ENCODE measurements at places on chromosomes 7 and 10. TPM values are rescaled to one million over a fixed set of nuclear protein-coding genes. Genes with fewer than 3 reads are reported as not detected.

- no peaks in the 10 kb centered on the region for H3K36me3 ChIP-seq
- peaks cover 14% of the 10 kb centered on the region for H3K27me3 ChIP-seq
- DNase-seq: no peak
- H3K27ac ChIP-seq: no peak overlapping the region
These were observed 636.5 kb downstream of the CALN1 start for GRCh38 chr7:71775648-71776047.

GRCh38 chr10:22339761-22340328 is 5.5 kb upstream of the SPAG6 start:
- peaks cover 4% of the 10 kb centered on the region for H3K4me1 ChIP-seq
- H3K36me3 ChIP-seq: no peaks in the 10 kb centered on the region
- H3K27ac ChIP-seq: peak overlapping the region; percentile 95
- peak overlapping the region; percentile 83 for H3K4me3 ChIP-seq
- peaks cover 78% of the 10 kb centered on the region for H3K27me3 ChIP-seq
- DNase-seq: no peak

The NOS3 gene
- total RNA-seq: 1.1 TPM

DNA sequence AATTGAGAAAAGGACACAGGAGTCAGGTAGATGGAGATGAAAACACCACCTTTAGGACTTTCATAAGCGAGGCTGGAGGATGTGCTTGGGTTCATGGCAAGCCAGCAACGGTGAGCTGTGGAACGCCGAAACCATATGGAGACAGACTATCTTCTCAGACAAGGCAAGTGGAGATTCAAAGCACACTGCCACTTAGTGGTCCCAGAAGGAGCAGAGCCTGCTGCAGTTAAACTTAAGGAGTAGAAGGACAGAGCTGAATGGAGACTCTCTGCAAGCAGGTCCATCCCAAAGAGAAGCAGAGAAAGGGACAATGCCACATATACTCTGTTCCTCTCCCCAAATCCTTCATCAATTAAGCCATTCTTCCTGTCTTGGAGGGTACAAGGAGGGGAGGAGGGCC is 236.3 kb upstream of the HABP2 start:
- peaks cover 10% of the 10 kb centered on the region for H3K4me1 ChIP-seq
- H3K27me3 ChIP-seq: peaks cover 4% of the 10 kb centered on the region
- DNase-seq: no peak
- H3K4me3 ChIP-seq: no peak overlapping the region
- no peak overlapping the region for H3K27ac ChIP-seq
- no peaks in the 10 kb centered on the region for H3K36me3 ChIP-seq

DNA sequence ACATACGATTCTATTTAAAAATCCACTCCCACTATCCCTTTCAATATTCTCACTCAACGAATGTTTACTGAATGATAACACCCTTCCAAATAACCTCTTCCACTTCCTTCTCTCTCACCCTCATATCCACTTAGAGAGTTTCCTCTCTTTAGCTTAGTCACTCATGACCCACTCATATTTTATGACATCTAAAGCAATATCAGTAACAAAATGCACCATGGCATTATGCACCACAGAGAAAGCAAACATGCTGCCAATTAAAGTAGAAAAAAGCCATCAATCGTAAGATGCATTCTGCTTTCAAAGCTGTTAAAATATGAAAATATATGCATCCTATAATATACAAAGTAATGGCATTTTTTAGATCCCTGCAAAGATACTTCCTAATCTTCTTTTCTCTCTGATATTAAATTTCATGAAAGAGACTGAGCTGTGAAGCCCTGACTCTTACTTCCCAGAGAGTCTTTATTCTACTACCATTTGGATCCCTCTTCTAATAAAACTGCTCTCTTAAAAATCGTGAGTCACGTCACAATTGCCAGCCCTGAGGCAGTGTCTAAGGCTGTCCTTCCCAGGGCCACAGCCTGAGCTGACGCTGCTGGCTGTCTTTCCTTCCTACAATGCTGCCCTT is 283.0 kb upstream of the KLF6 start:
- H3K4me3 ChIP-seq: no peak overlapping the region
- H3K27me3 ChIP-seq: no peaks in the 10 kb centered on the region
- DNase-seq: no peak

DNA sequence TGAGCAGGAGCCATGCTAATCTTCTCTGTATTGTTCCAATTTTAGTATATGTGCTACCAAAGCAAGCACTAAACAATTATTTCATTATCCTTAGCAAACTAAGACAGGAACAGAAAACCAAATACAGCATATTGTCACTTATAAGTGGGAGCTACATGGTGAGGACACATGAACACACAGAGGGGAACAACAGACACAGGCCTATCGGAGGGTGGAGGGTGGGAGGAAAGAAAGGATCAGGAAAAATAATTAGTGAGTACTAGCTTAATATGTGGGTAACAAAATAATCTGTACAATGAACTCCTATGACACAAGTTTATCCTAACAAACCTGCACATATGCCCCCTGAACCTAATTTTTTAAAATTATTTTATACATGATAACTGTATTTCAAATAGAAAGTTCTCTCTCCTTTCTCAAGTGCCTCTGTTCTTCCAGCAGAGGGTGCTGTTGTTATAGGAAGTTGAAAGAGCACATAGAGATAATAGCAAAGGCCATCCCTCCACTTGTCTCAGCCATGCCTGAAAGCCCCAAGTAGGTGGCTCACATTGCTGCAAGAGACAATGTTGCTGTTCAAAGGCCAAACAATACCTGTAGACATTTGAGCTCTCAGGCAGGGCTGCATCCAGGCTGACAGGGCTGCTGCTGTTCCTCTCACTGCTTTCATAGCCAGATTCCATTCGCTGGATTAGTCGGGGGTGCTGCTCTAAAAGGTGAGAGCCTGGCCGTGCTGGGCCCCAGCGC is 33.4 kb upstream of the PPP3CB start:
- peak overlapping the region; percentile 3 for H3K27ac ChIP-seq
- H3K27me3 ChIP-seq: no peaks in the 10 kb centered on the region
- H3K36me3 ChIP-seq: peaks cover 8% of the 10 kb centered on the region
- H3K4me3 ChIP-seq: no peak overlapping the region
- peak; percentile 16 for DNase-seq

DNA sequence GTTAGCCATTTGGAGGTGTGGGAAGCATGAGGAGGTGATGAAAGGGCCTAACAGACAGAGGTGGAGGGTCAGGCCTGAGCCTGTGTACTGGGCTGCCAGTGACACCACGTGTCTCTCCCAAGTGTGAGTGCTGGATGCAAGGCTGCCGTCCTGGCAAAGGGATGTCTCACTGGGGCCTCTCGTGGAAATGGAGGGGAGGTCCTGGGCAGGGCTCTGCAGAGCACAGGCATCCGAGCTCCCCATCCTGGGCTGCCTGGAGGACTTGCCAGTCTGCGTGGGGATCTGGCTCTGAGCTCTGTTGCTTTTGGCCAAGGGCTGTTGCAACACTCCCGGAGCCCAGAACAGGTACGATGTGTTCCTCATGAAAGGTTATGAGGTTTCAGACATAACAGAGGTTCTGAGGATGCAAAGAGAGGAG is 77.3 kb downstream of the GRK5 start:
- H3K36me3 ChIP-seq: no peaks in the 10 kb centered on the region
- no peak for DNase-seq
- H3K27me3 ChIP-seq: no peaks in the 10 kb centered on the region
- peaks cover 18% of the 10 kb centered on the region for H3K4me1 ChIP-seq

- H3K27ac ChIP-seq: peak overlapping the region; percentile 22
- H3K36me3 ChIP-seq: peaks cover 14% of the 10 kb centered on the region
- H3K4me1 ChIP-seq: peaks cover 12% of the 10 kb centered on the region
- peak overlapping the region; percentile 65 for H3K4me3 ChIP-seq
These were observed 537 bp upstream of the MRPS24 start for GRCh38 chr7:43869867-43870240.

GRCh38 chr7:47556511-47557180 is 25.3 kb downstream of the TNS3 start:
- peaks cover 11% of the 10 kb centered on the region for H3K36me3 ChIP-seq
- H3K27me3 ChIP-seq: no peaks in the 10 kb centered on the region
- no peak overlapping the region for H3K4me3 ChIP-seq
- no peak overlapping the region for H3K27ac ChIP-seq
- H3K4me1 ChIP-seq: peaks cover 17% of the 10 kb centered on the region
- no peak for DNase-seq

GRCh38 chr7:21113609-21114415 is 314.1 kb upstream of the SP4 start:
- no peaks in the 10 kb centered on the region for H3K4me1 ChIP-seq
- H3K27me3 ChIP-seq: peaks cover 14% of the 10 kb centered on the region
- H3K36me3 ChIP-seq: no peaks in the 10 kb centered on the region
- no peak overlapping the region for H3K27ac ChIP-seq
- DNase-seq: no peak

The TBX20 gene
- total RNA-seq: not detected

- no peak for DNase-seq
- peaks cover 28% of the 10 kb centered on the region for H3K4me1 ChIP-seq
- no peak overlapping the region for H3K4me3 ChIP-seq
- H3K36me3 ChIP-seq: peaks cover 15% of the 10 kb centered on the region
These were observed 176.3 kb downstream of the CDK14 start for GRCh38 chr7:90772410-90772809.

DNA sequence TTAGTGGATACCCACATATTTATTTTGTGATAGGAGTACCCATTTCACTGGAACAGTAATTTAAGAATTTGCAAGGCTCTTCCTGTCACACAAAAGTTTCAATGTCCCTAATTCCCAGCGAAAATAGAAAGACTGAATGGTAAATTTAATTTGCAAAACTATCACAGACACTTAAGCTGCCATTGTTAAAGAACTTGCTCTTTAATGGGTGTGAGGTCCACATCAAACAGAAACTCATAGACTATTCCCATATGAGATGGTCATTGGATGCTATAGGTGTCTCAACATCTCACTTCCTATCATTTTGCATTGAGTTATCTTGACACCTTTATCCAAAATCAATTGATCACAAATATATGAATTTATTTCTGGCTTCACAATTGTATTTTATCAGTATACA is 415.9 kb downstream of the GPAM start:
- H3K36me3 ChIP-seq: no peaks in the 10 kb centered on the region
- DNase-seq: no peak
- no peak overlapping the region for H3K27ac ChIP-seq
- no peaks in the 10 kb centered on the region for H3K27me3 ChIP-seq
- no peaks in the 10 kb centered on the region for H3K4me1 ChIP-seq
- H3K4me3 ChIP-seq: no peak overlapping the region

The TMEM196 gene
- total RNA-seq: 0.55 TPM

DNA sequence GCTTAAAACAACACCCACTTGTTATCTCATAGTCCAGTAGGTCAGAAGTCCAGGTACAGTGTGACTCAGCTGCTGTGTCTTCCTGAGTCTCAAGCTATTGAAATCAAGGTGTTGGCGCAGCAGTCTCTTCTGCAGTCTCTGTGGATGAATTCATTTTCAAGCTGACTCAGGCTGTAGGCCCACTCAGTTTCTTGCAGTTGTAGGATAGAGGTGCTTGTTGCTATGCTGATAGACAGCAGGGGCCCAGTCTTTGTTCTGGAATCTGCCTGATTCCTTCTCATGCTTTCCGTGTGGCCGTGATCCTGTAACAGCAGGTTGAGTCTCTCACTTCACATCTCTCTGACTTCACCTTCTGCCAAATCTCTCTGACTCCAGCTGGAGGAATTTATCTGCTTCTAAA is 400.4 kb upstream of the POM121L12 start:
- no peak overlapping the region for H3K27ac ChIP-seq
- H3K36me3 ChIP-seq: no peaks in the 10 kb centered on the region
- H3K4me1 ChIP-seq: peaks cover 8% of the 10 kb centered on the region
- DNase-seq: no peak
- H3K4me3 ChIP-seq: no peak overlapping the region

DNA sequence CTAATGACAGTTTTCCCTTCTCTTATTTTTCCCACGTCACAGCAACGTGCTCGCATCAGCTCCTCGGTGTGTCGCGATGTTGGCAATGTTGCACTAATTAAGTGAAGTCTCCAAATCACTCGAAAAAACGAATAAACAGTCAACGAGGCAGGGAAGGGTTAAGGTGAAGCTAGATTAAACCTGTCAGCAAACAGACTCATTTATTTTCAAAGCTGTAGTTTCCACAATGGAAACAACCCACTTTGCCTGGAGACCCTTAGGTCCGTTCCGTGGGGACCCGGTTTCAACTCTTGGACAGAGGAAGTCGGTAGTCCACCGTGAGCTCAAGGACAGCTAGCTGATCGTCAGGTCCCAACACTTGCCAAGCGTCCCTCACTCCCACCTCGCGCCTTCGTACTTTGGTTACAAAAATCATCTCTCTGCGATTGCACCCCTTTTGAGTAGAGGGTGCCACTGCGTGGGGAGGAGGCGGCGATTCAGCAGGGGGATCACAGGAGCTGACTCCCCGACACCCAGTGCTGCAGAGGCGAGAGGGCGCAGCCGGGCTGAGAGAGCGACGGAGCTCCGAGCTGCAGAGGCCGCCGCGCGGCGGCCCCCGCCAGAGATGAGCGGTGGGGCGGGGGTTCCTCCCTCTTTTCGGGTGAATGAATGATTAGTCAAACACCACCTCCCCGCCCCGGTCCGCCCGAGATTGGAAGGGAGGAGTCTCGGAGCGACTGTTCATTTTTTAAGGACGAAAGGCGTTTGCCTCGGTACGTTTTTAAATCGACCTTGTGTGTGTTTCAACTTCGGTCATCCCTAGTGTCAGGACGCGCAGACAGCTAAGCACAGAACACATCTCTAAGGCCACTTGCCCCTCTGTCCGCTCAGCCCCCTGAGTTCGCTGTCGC is 1.3 kb upstream of the BMPER start:
- peak overlapping the region; percentile 76 for H3K4me3 ChIP-seq
- peaks cover 76% of the 10 kb centered on the region for H3K27me3 ChIP-seq
- peak; percentile 21 for DNase-seq

DNA sequence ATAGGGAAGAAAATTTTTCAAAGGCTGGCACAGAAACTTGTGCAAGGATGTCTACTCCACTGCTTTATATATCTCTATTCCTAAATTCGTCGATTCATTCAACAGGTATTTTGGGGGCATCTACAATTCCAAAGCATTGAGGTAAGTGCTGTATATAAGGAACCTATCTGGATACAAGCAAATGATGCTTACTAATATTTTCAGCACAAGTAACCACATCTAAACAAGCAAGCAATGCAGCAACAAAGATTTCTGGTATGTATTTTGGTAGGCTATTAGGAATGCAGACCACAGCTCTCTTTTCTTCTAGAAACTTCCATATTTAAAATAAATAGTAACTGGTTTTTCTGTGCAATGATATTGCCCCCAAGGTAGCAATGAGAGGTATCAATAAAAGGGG is 183.9 kb downstream of the SGMS1 start:
- H3K27ac ChIP-seq: no peak overlapping the region
- H3K4me1 ChIP-seq: no peaks in the 10 kb centered on the region
- DNase-seq: no peak
- H3K27me3 ChIP-seq: no peaks in the 10 kb centered on the region
- peaks cover 2% of the 10 kb centered on the region for H3K36me3 ChIP-seq
